Suprapubic skin (tissue), 4 donors: ENCODE measurements at places on chromosomes 3 and 15.

DNA sequence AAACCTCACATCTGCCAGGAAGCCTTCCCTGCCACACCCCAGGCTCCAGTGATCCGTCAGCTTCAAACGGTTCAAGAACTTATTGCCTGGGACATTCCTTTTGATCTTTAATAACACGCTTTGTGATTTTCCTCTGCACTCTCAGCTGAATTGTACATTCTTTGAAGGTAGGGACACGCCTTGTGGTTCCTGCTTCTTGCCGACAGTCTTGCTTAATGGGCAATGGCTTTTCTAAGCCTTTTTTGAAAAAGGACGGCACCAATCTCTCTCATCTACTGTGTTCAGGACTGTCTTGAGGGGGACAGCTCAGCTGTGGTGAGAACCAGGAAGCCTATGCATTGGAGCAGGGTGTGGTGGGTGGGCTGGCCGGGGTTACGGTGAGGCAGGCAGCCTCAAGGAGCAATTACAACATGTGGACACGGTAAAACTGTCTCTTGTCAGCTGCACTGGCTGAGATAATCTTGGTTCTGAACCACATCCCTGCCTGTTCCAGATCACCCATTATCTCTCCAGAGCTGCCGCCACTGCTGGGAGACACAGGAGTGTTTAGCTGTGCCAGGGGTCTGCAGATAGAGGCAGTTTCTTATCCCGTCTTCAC is 46.0 kb upstream of the GLCE start:
- no peak for DNase-seq

GRCh38 chr15:39025881-39026280 is 461.3 kb upstream of the RASGRP1 start:
- DNase-seq: no peak

- DNase-seq: no peak
These were observed 257.6 kb upstream of the TLE3 start for GRCh38 chr15:70355275-70355795.

GRCh38 chr15:31271224-31271635 is 55.4 kb upstream of the KLF13 start:
- DNase-seq: peak; percentile 36

DNA sequence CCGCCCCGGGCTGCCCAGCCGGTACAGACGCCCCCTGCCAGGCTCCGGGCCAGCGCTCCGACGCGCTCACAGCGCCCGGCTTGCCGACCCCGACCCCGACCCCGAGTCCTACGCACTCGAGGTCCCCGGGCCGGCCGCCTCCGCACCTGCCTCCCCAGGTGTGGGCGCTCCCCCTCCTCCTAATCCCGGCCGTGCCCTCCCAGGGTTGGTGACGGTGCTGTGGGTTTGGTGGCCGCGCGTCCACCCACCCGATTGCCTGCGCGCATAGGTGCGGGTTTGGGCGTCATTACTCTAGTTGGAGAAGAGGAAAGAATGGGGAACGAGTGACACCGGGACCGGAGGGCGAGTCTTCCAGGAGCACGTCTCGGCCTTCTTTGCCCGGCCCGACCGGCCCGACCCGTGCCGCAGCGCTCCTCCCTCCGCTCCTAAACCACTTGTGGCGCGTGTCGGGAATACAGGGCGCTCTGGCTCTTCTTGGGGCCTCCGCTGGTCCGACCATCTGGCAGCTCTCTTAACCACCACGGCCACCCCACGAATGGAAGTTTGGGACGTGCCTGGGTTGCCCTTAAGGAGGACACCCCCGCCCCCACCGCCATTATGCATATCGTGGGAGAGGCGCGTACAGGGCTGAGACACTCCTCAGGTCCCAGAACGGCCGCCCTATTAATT is 810 bp upstream of the THRB start:
- peak; percentile 82 for DNase-seq

DNA sequence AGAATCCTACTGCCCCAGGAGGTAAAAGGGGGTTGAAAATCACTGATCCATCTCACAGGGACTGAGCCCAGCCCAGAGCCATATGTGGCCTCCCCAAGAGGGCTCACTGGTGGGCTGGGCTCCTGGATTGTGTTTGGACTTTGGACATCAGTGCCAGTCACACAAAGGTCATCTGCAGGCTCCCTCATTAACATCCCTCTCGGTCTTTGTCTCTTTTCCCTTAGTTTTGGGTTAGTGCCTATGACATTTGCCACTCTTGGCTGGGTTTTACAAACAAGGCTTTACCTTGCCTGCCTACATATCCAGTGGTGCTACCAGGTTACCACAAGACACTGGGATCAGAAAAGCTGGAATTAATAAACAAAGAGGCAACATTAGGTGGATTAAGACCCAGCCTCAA is 27.9 kb downstream of the IFT122 start:
- DNase-seq: no peak
